Lung (tissue), 17 donors: ENCODE measurements at places on chromosomes 11 and 22. TPM values are rescaled to one million over a fixed set of nuclear protein-coding genes. Genes with fewer than 3 reads are reported as not detected.
A peak's percentile ranks its signal among the peaks of the same experiment; 100 is the strongest.

MRGPRF gene
- polyA plus RNA-seq, result 11.6 TPM

- no peaks in the 10 kb centered on the region for H3K36me3 ChIP-seq
- DNase-seq, result no peak
- H3K4me3 ChIP-seq, result no peak overlapping the region
Observed at GRCh38 chr11:124193221-124194010, 10.3 kb downstream of the OR10D3 start.

APOBEC3B gene
- 4.4 TPM for polyA plus RNA-seq

DNA sequence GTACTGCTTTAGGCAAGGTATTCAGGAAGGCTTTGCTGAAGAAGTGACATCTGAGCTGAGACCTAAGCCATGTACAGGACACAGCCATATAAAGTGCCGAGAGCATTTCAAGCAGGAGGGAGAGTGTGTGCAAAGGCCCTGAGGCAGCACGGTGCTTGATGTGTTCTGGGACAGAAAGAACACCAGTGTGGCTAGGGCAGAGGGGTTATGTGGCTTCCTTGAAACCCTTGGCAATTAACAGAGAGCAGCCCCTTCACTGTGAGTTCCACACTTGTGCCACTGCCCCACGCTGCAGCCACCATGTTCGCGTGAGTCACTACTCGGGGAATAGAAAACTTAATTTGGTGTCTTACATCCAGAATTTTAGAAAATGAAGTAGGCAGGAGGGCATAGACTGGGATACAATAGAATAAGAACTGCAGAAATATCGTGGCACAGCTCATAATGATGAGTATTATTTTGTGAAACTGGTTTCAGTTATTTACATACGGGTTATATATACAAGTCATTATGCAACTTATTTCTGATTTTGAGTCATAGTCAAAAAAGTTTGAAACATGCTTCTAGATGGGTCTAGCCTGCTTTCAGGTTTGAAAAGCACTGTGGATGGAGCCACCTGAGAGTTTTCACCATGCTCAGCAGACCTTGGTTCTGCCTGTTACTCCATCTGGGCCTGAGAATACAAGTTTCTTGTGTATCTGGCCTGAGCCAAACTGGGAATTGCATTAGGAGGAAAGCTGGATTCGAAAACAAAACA lies 11.8 kb downstream of the IL10RA start:
- no peak for DNase-seq
- no peak overlapping the region for H3K27ac ChIP-seq
- no peak overlapping the region for H3K4me3 ChIP-seq
- H3K36me3 ChIP-seq, result peaks cover 7% of the 10 kb centered on the region
- H3K4me1 ChIP-seq, result peaks cover 15% of the 10 kb centered on the region
- no peaks in the 10 kb centered on the region for H3K27me3 ChIP-seq

DNA sequence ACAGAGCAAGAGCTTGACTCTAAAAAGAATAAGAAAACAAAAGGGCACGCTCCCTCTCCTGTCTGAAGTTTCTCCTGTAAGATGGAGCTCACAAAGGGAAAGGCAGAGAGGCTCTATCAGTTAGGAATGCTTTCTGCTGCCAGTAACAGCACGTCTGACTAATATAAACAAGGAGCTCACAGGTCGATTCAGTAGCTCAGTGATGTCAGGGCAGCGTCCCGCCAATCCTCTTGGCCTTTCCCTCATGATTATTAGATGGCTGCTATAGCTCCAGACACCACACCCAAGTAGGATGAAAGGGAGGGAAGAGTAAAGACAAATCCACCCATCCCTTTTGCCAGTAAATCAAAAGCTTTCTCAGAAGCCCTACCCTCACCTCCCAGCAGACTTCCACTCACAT lies 51.3 kb upstream of the HMGXB4 start:
- no peak overlapping the region for H3K4me3 ChIP-seq
- peak; percentile 4 for DNase-seq
- no peaks in the 10 kb centered on the region for H3K36me3 ChIP-seq
- peaks cover 3% of the 10 kb centered on the region for H3K27me3 ChIP-seq
- no peaks in the 10 kb centered on the region for H3K4me1 ChIP-seq

DNA sequence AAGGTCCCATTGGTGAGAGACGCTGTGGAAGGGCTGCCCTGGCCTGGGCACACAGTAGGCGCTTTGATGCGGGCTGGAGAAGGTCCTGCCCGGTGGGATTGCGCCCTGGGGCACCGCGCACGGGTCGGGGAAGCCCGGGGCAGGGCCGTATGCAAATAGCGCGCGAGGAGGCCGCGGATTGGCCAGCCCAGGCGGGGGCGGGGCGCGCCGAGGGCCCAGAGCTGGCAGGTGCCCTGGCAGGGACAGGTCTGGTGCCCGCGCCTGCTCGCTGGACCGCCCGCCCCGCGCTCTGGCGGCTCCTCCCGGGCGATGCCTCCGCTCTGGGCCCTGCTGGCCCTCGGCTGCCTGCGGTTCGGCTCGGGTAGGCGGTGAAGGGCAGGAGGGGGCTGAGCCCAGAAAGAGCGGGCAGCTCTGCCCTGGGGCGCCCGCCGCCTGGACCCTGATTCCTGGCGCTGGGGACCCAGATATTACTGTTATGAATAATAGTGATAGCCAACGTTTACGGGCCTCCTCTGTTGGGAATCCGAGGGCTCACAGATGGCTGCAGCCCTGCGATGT lies at the start of gene UPK3A:
Gene UPK3A (plus strand): TSS at position 245 of the 558 bp plus-strand sequence. CDS start 65 bp downstream, at position 310.
- H3K4me3 ChIP-seq, result no peak within 1 kb of the TSS
- H3K27ac ChIP-seq, result no peak within 1 kb of the TSS
- peaks cover 4% of the 10 kb centered on the region for H3K27me3 ChIP-seq
- H3K36me3 ChIP-seq, result no peaks in the 10 kb centered on the region

BBOX1 gene
- polyA plus RNA-seq, result 0.27 TPM
